ENCODE measurements at places on chromosomes 1 and 21.

DNA sequence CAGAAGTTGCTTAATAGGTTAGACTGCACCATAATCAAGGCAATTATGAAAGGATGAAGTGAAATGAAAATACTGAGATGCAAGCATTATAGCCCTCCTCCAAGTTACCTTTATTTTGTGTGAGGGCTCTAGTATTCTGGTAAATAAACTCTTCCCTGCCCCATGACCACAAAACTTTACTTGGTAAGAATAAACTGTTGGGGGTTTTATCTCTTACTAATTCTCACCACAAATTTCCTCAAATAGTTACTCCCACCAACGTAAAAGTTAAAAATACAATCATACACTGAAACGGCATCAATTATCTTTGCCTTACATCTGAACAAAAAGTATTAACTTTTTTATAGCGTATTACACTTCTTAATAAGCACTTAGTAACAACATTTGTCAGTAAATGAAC lies 29.5 kb downstream of the C21orf91 start:
- DNase-seq: no peak

GRCh38 chr1:221035662-221036153 lies 156.5 kb downstream of the HLX start:
- no peak for DNase-seq

DNA sequence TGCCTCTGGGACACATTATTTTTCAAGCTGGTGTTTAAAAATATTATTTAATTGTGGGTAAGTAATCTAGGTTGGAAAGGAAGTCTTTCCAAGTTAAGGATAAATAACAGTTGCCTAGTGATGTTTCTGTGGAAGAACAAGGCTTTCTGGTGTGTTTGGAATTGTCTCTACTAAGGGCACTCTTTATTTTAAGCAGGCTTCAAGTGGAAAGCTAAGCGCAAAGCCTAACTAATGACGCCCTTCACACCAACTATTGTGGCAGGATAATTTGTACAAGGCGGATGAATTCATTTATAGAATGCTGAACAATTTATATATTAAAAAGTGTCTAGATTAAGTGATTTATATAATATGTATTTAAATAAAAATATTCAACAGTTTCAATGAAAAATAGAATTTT lies 25.1 kb upstream of the RWDD3 start:
- DNase-seq: no peak

DNA sequence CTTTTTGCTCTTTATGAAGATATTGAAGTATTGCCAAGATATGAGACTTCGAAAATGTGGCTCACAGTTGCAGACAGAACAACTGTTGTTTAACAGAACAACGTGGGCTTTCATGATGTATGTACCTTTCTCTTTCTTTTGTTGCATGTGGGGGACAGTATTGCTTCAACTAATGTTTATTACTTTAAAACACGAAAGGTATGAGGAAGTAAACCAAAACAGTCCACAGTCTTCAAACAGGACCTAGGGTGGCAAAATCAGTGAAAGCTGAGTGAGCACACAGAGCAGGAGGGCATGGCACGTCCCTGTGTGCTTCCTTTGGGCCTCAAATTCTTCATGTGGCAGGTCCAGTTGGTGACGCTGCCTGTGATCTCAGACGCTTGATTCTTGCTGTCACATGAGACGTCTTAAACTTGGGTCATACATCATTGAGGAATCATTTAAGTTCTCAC lies 7.8 kb upstream of the CHAF1B start:
- no peak for DNase-seq

GRCh38 chr1:13583966-13584791 lies 547 bp downstream of the PDPN start:
- DNase-seq: no peak

- no peak for DNase-seq
Measured at GRCh38 chr1:41514381-41514780, 29.9 kb upstream of the EDN2 start.

- no peak for DNase-seq
Measured at GRCh38 chr21:37916310-37917051, at the start of gene KCNJ6. KCNJ6 (minus strand) TSS chr21:37916457; CDS start chr21:37840682, 75,775 bp downstream.

GRCh38 chr1:16202281-16203210 lies 9.9 kb downstream of the ARHGEF19 start:
- no peak for DNase-seq

DNA sequence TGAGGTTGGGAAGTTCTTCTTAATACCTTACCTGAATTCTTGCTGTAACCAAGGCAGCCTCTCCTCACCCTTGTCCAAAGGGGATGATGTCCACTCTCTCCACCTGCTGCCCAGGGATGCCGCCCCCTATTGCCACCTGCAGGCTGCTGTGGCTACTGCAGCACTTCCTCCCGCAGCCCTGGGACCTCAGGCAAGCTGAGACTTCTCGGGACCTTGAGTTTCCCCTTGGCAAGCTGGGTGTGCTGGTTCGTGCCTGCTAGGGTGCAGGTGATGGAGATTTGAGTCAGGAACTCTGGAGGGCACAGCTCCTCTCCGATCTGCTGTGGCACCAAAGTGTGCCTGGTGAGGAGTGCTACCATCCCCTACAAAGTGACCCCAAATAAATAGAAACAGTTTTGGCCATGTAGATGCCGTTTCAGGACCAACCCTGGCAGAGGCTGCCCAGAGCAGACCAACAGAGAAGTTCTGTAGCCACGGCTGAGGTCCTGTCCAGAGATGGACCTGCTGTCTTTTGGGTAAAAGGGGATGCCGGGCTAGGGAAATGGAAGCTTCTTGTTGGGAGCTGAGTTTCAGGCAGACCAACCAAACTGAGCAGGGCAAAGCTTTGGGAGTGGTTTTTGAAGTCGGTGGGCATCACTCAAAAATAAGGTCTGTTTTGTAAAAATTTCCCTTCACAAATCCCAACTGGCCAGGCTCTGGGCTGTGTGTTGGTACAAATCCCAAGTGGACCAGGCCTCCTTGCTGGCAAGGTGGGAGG lies 31.7 kb downstream of the RUNX3 start:
- no peak for DNase-seq

- DNase-seq: no peak
Measured at GRCh38 chr1:11882814-11883538, 24.2 kb upstream of the NPPB start.

- DNase-seq: no peak
Measured at GRCh38 chr21:45818276-45818903, 163.2 kb upstream of the COL6A1 start.

DNA sequence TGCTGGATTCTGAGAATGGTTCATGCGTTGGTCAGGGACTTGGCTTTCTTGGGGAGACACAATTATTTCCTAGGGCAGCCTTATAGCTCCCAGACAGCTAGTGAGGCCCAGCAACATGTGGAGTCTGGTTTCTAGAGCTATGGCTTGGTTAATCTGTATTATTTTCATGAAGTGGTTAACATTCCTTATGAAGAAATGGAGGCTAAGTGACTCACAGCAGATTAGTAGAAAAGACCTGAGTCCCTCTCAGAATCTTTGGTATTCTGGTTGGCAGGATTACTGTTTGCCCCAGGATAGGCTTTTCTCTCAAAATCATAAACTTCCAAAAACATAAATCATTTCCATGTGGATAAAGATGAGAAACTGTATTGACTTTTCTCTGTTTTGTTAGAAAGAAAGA lies 42.3 kb downstream of the DUSP10 start:
- no peak for DNase-seq

GRCh38 chr1:29082519-29082918 lies 41.2 kb downstream of the TMEM200B start:
- DNase-seq: no peak

DNA sequence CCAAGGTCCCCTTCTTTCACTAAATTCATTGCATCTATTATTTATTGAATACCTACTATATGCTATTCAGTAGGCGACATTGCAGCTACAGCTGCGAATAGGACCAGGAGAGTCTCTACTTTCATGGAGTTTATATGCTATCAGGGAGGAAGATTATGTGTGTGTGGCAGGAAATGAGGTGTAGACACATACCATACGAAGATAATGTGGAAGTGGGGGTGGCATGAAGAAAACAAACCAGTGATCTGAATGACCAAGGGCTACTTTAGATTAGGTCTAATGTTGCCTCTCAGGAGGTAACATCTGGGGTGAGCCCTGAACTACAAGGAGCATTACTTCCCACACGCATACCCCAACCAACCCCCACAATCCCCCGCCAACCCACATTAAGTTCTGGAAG lies 1.0 kb upstream of the PPIH start:
- no peak for DNase-seq

DNA sequence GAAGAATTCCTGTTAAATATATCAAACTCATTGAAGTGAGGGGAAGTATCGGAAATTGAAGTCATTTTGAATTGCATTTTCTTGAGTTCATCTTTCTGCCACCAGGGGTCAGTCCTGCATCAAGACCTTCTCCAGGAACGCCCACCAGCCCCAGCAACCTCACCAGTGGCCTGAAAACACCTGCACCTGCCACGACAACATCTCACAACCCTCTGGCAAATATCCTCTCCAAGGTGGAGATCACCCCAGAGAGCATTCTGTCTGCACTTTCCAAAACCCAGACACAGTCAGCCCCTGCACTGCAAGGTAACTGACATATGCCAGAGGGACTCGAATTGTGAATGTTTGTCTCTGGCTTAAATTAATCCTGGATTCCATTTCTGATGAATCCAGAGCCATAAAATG lies 22.8 kb upstream of the TARS2 start:
- peak; percentile 42 for DNase-seq

- DNase-seq: no peak
Measured at GRCh38 chr1:107255469-107255868, 114.6 kb downstream of the NTNG1 start.

DNA sequence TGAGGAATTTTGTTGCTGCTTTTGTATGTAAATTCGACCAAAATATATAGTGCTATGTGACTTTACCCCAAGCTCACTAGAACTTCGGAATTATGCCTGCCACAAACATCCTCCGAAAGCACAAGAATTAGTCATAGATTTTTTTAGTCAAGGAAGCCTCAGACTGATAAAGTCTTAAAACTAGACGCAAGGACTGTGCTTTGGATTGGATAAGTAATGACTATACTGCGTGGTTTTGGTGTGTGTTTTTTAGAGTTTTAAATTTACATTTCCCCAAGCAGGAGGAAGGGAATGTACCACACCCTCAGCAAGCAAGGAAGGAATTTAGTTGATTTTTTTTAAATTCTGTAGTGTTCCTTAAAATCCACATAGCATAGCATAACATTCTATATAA lies 10.3 kb downstream of the WLS start:
- no peak for DNase-seq
